ENCODE measurements at places on chromosomes 7 and 10.

- DNase-seq, result no peak
These were observed 256.2 kb downstream of the PAXIP1 start for GRCh38 chr7:154746571-154747360.

DNA sequence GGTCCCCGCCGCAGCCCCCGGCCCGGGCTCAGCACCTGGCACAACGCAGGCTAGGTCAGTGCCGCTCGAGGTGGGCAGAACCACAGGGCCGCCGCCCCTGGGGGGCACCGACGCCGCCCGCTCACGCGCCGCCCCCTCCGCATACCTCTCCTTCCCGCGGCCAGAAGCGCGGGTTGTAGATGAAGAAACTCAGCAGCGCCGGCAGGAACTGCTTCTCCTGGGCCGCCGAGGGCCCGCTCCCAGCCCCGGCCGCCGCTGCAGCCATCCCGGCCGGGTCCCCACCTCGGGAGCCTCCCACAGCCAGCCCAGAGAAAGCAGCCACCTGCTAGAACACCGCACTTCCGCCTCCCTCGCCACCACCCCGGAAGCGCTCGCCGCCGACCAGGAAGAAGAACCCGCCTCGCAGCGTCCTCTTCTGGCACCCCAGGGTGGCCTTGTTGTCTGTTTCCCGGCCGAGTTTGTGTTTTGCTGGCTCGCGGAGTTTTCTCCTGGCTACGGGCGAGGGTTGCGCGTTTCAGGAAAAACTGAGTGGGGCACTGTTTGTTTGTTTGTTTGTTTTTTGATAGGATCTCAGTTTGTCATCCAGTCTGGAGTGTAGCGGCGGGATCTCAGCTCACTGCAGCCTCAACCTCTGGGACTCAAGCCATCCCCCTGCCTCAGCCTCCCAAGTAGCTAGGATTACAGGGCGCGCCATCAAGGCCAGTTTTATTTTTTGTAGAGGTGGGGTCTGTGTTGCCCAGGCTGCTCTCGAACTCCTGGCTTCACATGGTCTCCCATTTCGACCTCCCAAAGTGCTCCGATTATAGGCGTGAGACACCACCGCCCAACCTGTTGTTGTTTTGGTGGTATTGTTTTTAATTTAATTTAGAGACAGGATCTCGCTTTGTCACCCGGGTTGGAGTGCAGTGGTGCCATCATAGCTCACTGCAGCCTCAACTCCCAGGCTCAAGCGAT is 17.7 kb downstream of the OCM2 start:
- DNase-seq, result peak; percentile 90

- DNase-seq, result no peak
These were observed 126.7 kb upstream of the ZWINT start for GRCh38 chr10:56487746-56488145.

- no peak for DNase-seq
These were observed 968.6 kb upstream of the ZNF722 start for GRCh38 chr7:63030061-63030460.

DNA sequence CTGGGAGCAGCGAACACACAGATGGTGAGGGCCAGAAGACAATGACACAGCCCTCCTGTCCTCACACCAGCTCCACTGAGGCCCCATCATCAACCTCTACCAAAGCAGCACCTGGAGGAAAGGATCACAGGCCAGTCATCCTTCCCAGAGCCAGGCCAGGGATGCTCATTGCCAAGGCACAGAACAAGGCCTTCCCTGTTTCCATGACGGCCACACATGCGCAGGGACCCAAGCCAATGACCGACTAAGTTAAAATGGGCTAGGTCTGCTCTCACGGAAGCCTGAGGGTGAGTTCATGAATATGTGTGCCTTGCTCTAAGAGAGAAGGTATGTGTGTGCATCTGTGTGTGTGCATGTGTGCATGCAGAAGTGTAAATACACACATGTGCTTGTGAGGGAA is 39.6 kb downstream of the COBL start:
- no peak for DNase-seq

- no peak for DNase-seq
These were observed 18.5 kb downstream of the ARMC10 start for GRCh38 chr7:103093429-103093828.

DNA sequence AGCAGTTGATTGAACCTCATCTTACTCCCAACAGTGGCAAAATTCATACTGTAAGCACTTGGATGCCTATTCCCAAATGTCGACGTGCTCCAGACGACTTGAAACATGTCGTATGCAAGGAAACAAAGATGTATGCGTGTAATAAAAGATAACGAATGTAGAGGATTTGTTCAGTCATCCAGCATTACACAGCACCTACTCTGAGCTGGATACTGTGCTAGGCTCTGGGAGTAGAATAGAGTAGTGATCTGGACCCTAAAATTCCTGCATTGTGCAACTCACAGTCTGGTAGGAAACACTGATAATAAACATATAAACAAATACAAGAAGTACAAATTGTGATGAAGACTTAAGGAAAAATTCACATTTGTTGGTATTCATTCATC is 5.6 kb upstream of the TBX20 start:
- no peak for DNase-seq

DNA sequence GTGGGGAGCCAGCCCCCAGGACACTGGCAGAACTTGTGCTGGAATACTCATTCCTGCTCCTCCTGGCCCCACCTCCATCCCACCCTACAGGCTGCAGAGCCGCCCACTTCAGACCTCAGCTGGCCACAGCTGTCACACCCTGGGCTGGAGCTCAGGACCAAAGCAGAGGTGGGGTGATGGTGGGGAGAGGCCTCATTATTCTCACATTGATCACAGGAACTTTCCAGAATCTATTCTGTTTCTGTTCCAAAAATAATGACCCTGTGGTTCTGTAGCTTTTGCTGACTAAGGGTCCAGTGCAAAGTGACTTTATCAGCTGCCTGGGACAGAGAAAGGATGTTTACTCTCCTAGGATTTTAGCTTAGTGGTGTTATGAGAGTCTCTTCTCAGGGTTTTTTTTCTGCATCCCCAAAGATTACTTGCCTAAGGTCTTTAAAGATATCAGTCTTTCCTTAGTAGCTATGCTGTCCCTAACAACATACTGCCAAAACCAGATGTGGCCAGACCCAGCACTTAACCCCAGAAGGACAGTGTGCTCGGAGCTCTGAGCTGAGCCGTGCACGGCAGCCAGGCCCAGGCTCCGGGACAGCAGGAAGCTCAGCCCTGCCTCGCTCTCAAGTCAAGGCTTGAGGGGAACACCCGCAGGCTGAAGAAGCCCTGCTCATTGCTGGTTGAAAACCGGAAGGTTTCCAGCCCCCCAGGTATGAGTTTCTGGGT is 223.3 kb downstream of the MLLT10 start:
- no peak for DNase-seq

- no peak for DNase-seq
These were observed 26.5 kb downstream of the LEP start for GRCh38 chr7:128267595-128267924.

GRCh38 chr10:86688398-86688921 is 20.1 kb downstream of the LDB3 start:
- DNase-seq, result peak; percentile 62

DNA sequence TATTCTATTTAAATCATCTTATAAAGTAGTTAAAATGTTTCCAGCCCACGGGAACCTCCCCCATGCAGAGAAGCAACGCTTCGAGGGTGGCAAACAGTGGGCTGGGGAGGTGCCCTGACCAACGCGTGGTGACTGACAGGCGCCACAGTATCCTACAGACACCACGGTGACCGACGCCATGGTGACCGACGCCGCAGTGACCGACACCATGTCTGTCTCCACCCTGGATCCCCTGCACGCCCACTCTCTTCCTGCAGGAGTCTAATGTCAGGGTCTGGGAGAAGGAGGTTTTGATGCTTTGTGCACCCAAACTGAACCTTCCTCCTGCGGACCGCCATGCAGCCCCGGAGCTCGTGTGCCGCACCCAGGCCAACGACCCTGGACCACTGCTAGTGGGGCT is 464.4 kb downstream of the PTPRN2 start:
- no peak for DNase-seq
